Stimulated activated CD8-positive, alpha-beta memory T cell treated with anti-CD3 and anti-CD28 coated beads, Interleukin-7, amount 100 ng/mL, for 24 hours (primary cell): ENCODE measurements at places on chromosomes 3 and 15.

- DNase-seq, result no peak
Observed at GRCh38 chr3:80079886-80080285, 312.1 kb upstream of the ROBO1 start.

- peak; percentile 33 for DNase-seq
Observed at GRCh38 chr3:184543843-184544512, 17.6 kb upstream of the EPHB3 start.

GRCh38 chr3:150174179-150174578, 203.5 kb upstream of the PFN2 start:
- DNase-seq, result no peak

DNA sequence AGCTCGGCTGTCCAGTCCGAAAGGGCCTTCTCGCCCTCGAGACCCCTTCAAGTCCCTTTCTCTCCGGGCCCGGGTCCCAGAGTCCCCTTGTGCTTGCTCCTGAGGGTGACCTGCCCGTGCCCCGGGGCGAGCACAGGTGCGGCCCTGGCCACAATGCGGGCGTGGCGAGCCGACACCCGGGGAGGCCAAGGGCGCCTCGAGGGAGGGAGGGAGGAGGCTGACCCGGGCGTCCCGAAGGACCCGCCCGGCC, 810 bp upstream of the MEF2A start:
- DNase-seq, result no peak

- no peak for DNase-seq
Observed at GRCh38 chr3:66396888-66397287, 103.9 kb downstream of the LRIG1 start.

DNA sequence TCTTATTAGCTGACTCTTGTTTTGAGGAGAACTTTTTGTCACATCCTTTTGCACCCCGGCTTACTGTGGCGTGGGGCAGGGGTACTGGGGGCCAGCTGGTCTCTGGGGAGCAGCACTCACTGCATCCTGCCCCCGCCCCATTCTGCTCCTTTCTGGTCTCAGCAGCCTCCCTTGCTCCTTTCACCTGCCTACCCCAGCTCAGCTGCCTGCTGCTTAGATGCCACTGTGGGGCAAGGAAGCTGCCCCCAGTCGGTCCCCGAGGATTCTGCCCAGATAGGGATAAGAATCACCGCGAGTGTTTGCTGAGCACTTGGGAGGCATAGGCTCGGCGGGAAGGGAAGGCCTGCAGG, 32.0 kb downstream of the APBA2 start:
- DNase-seq, result no peak
